ENCODE measurements at places on chromosomes 4 and X. TPM values are rescaled to one million over a fixed set of nuclear protein-coding genes. Genes with fewer than 3 reads are reported as not detected.

Gene SLC34A2
- 29.3 TPM for polyA plus RNA-seq

- no peak for DNase-seq
Observed at GRCh38 chrX:27924261-27924660, 57.0 kb downstream of the DCAF8L1 start.

Gene CFP
- 1.5 TPM for polyA plus RNA-seq

GRCh38 chr4:60657807-60658206 is 542.3 kb upstream of the ADGRL3 start:
- DNase-seq = no peak

Gene GLUD2
- polyA plus RNA-seq = 5.5 TPM

Gene SPANXA2
- polyA plus RNA-seq = not detected

GRCh38 chr4:149841686-149842085 is 26.0 kb upstream of the IQCM start:
- DNase-seq = no peak

DNA sequence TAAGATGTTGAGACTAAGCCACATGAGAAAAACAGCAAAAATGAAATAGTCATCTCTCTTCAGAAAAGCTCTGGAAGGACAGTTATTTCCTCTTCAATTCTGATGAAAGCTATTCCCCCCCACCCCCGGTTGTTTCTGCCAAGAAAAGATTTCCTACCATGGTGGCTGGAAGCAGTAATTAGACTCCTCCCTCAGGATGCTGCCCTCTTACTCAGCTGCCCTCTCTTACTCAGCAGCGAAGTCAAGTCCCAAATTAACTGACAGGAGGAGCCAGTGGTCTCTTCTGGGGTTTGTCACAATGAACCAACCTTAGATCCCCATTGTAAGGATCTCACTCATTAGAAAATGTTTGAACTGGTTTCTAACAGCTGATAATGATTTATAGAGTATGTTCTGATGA is 38.0 kb downstream of the GPM6B start:
- no peak for DNase-seq

DNA sequence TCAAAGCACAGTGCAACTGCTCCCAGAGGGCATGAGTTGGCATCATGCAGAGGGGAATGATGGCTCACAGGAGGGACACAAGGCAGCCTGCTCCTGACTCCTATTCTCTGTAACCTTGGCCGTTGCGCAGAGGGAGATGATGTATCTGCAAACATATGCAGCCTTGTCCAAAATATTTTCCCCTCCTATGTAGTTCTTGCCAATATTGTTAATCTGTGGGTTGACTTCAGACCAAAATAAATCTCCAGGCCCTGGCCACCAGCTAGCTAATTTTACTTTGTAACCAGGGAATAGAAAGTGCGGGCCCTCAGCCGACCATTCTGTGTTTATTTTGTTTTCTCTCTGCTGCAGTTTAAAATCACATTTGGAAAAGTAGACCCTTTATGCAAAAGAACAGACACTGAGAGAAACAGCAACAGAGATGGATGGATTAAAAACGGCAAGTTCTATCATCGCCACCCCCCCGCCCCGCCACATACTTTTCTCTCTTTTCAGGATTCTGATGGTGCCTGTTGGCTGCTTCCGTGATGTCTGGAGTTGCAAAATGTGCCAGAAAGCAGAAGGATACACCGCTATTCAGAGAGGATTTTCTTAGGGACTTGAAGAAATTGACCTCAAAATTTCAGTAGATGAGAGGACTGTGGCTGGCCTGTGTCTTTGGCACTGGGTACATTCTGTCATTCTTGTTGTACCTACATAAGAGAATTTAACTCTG is 185.3 kb upstream of the BCOR start:
- no peak for DNase-seq

Gene GPR82
- 0.20 TPM for polyA plus RNA-seq
